ENCODE measurements at places on chromosomes 7 and 10.
A peak's percentile ranks its signal among the peaks of the same experiment; 100 is the strongest.

DNA sequence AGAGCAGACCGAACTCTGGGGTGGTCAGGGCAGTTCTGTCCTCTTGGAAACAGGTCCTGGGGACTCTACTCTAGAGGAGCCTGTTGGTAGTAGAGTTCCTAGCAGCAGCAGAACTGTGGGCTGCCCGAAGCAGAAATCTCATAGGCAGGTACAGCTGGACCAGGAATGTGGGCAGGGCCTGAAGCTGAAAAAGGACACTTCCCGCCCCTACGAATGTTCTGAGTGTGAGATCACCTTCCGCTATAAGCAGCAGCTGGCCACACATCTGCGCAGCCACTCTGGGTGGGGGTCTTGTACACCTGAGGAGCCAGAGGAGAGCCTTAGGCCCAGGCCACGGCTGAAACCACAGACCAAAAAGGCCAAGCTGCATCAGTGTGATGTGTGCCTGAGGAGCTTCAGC is 8.3 kb upstream of the ZNF783 start:
- no peaks in the 10 kb centered on the region for H3K27me3 ChIP-seq
- peaks cover 19% of the 10 kb centered on the region for H3K36me3 ChIP-seq
- no peaks in the 10 kb centered on the region for H3K4me1 ChIP-seq
- no peak overlapping the region for H3K4me3 ChIP-seq
- DNase-seq, result no peak

- H3K27me3 ChIP-seq, result no peaks in the 10 kb centered on the region
- no peaks in the 10 kb centered on the region for H3K4me1 ChIP-seq
- H3K4me3 ChIP-seq, result no peak overlapping the region
- no peak overlapping the region for H3K27ac ChIP-seq
- no peak for DNase-seq
Measured at GRCh38 chr7:159238541-159238940, 93.9 kb upstream of the VIPR2 start.

- H3K36me3 ChIP-seq, result no peaks in the 10 kb centered on the region
- H3K4me1 ChIP-seq, result no peaks in the 10 kb centered on the region
- H3K27me3 ChIP-seq, result no peaks in the 10 kb centered on the region
- no peak for DNase-seq
- H3K4me3 ChIP-seq, result no peak overlapping the region
- no peak overlapping the region for H3K27ac ChIP-seq
Measured at GRCh38 chr10:85666987-85667386, 699.6 kb downstream of the GRID1 start.

- H3K36me3 ChIP-seq, result no peaks in the 10 kb centered on the region
- no peak overlapping the region for H3K4me3 ChIP-seq
- no peak for DNase-seq
- no peaks in the 10 kb centered on the region for H3K27me3 ChIP-seq
Measured at GRCh38 chr7:111642373-111642772, 80.1 kb upstream of the IMMP2L start.

DNA sequence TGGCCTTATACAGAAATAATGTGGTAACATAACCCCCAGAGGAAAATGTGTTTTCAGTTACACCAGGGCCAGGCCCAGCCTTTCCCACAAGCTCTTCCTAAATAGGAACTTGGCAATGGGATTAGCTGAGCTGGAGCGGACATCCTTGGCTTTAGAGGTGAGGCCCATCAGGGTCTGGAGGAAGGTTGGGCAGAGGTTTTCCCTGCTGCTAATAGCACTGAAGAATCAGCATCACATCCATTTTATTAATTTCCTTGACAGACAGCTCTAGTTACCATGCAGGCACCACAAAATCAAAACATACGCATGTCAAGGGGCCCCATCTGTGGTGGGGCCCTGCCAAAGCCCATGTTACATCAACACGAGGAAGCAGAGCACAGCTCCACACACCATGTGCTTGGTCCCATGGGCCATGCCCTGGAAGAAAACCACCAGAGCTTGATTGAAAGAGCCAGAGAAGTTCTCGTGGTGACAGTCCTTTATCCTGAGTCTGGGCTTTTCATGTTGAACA is 566.6 kb downstream of the KCNMA1 start:
- no peak overlapping the region for H3K4me3 ChIP-seq
- no peaks in the 10 kb centered on the region for H3K4me1 ChIP-seq
- H3K27ac ChIP-seq, result peak overlapping the region; percentile 26

DNA sequence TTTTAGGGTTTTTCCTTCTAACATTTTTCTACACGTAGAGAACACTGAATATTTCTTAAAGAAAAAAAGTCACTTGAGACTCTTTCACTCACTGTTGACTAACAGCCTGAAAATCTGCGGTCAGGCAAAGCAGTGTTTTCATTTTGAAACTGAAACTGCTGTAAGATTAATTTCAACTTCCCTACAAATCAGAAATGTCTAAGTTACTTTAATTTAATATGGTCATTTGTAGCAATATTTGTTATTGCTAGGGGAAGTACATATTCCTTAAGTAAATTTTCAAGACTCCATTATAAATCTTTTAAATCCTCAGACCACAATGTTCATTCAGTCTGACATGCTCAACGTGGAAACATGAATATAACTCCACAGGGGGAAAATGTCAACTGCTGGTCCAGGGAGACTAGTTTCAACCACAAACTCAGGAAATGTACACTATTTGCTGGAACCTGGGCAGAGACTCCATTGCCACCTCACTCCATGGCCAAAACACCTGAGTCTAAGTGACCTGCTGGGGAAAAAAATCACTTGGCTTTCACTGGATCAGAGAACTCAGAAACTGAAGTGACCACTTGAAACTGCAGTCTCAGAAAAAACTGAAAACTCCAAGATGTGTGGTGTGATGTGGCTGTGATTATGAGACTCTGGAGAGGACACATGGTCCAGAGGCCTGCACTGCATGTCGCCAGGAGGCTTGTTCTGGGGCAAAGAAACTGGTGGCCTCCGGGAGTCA is 161.2 kb downstream of the TAX1BP1 start:
- peak overlapping the region; percentile 11 for H3K27ac ChIP-seq
- no peak for DNase-seq
- H3K27me3 ChIP-seq, result no peaks in the 10 kb centered on the region
- no peaks in the 10 kb centered on the region for H3K4me1 ChIP-seq
- H3K36me3 ChIP-seq, result no peaks in the 10 kb centered on the region
- H3K4me3 ChIP-seq, result no peak overlapping the region

- H3K4me1 ChIP-seq, result no peaks in the 10 kb centered on the region
- H3K36me3 ChIP-seq, result no peaks in the 10 kb centered on the region
- DNase-seq, result no peak
Measured at GRCh38 chr10:120609006-120609405, 152.0 kb downstream of the PLPP4 start.

DNA sequence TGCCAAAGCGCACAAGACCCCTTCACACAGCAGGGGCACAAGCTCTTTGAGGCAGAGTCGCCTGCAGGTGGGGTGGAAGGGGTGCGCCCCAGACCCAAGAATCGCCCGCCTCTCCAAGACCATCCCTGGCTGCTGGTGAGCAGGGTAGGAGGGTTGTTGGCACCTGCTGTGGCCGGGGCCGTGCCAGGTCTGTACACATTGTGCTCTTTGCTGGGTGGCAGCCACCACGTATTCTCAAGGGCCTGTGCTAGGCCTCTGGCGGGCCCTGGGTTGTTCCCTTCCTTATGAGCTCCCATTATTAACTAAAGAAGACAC is 84.4 kb downstream of the LHPP start:
- H3K36me3 ChIP-seq, result no peaks in the 10 kb centered on the region
- H3K27me3 ChIP-seq, result no peaks in the 10 kb centered on the region
- H3K4me3 ChIP-seq, result no peak overlapping the region
- H3K27ac ChIP-seq, result no peak overlapping the region
- DNase-seq, result no peak
- H3K4me1 ChIP-seq, result no peaks in the 10 kb centered on the region

GRCh38 chr10:36469585-36469984 is 655.8 kb upstream of the ANKRD30A start:
- H3K27ac ChIP-seq, result no peak overlapping the region
- H3K36me3 ChIP-seq, result no peaks in the 10 kb centered on the region
- H3K4me1 ChIP-seq, result no peaks in the 10 kb centered on the region
- H3K4me3 ChIP-seq, result no peak overlapping the region
- H3K27me3 ChIP-seq, result no peaks in the 10 kb centered on the region
- no peak for DNase-seq

DNA sequence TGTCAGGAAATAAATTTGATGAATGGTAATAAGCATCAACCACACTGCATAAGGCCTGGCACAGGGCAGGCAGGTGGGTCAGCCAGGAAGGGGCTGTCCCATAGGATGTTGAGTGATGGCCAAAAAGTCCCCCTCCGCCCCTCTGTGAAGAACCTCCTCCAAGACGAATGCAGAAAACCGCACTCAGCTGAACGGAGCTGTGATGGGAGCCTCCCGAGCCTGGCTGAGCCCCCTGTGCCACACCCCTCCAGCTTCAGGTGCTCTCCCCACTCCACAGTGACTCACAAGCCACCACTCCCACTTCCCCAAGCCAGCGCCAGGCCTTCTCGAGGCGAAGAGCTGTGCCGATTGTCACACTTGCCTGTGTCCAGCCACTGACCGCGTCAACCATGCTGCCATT is 184.2 kb downstream of the MAD1L1 start:
- H3K4me3 ChIP-seq, result no peak overlapping the region
- H3K4me1 ChIP-seq, result peaks cover 26% of the 10 kb centered on the region
- no peaks in the 10 kb centered on the region for H3K27me3 ChIP-seq
- no peaks in the 10 kb centered on the region for H3K36me3 ChIP-seq

DNA sequence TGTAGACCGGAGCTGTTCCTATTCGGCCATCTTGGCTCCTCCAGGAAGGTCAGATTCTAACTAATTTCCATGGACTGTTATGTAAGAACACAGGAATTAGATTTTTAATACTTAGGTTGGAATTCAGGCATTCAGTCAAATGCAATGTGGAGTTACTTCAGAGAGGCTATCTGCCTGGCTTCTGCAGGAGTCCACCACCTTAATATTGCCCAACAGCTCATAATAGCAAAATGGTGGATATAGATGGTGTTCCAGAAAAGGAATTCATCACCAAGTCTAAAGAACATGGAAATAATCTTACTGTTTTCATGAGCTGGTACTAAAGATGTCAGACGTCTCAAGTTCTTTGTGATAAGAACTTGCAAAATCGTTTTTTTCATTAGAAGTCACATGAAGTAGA is 39.5 kb downstream of the CRHR2 start:
- H3K4me3 ChIP-seq, result no peak overlapping the region
- H3K27me3 ChIP-seq, result no peaks in the 10 kb centered on the region
- no peaks in the 10 kb centered on the region for H3K36me3 ChIP-seq
- H3K27ac ChIP-seq, result no peak overlapping the region
- DNase-seq, result no peak
- no peaks in the 10 kb centered on the region for H3K4me1 ChIP-seq

- peaks cover 7% of the 10 kb centered on the region for H3K4me1 ChIP-seq
- no peak overlapping the region for H3K4me3 ChIP-seq
Measured at GRCh38 chr10:3625959-3626751, 158.9 kb downstream of the KLF6 start.

All from heart left ventricle (tissue), 16 donors.